ENCODE measurements at places on chromosomes 12 and 14.

DNA sequence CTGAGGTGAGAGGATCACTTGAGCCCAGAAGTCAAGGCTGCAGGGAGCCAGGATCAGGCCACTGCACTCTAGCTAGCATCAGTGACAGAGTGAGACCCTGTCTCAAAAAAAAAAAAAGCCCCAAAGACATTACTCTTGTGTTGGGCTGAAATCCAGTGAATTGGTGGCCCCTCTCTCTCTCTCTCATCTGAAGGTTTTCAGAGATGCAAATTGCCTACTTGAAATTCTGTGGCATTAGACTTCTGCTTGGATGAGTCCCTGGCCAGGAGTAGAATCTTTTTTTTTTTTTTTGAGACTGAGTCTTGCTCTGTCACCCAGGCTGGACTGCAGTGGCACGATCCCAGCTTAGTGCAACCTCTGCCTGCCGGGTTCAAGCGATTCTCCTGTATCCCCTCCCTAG lies 112.0 kb upstream of the ATF7IP start:
- DNase-seq = no peak

DNA sequence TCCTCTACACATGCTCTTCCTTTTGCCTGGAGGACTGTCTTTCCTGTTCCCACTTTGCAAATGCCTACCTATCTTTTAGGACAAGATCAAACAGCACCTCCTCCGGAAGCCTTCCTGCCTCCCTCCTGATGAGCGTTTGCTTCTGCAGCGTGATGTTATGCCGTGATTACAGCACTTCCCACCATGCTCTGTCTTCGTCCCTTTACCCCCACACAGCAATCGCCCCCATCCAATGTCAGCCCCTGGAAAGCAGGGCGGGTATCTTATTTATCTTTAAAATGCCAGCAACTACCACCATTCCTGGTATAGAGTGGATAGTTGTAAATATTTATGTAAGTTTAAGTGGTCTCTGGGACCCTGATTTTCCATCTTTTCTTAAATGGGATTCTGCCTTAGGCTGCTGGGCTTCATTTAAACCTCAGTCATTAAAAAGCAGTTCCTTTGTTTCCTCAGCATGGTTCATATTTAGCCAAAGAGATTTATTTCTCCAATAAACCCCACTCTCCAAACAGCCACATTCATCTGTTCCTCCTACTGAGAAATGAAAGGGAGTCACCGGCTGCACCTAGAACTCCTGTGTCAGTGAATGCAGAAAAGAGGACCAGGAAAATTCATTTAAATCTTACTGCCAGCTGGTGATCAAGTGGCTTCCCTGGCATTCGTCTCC lies 33.8 kb upstream of the SLC24A4 start:
- no peak for DNase-seq

GRCh38 chr14:49249022-49249421 lies 337.2 kb downstream of the RPS29 start:
- no peak for DNase-seq

GRCh38 chr12:13116259-13116658 lies 12.8 kb upstream of the GSG1 start:
- no peak for DNase-seq

DNA sequence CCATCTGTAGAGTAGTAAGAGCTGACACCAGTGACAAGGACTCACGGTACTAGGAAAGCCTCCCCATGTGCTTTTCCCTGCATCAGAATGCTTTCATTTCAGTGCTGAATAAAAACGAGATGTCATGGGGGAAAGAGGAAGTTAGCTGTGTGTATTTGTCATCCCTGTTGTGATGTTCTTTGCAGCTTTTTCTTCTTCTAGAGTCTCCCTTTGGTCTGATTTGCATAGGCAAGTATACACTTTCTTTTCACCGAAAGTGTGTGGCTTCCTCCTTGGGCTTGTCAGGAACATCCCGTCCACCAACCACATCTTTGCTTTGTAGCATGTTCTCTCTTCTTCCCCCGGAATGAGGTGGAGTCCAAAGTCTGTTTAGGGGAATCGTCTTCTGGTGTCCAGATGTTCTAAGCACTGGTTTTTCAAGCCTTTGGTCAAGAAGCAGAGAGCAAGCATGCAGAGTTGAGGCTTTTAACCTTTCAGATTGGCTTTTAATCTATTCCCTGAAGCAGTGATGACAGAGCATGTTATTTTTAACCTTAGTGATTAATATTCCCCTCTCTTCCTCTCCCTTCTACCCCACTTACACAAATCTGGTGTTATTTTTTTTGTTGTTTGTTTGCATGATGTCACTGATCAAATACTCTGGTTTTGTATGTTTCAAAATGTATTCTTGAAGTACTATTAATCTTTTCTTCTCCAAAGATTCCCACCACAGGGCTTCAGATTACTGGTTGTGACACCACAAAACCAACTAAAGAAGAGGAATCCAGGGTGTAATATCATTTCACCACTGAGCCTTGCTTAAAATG lies 163.4 kb downstream of the SAMD4A start:
- no peak for DNase-seq

DNA sequence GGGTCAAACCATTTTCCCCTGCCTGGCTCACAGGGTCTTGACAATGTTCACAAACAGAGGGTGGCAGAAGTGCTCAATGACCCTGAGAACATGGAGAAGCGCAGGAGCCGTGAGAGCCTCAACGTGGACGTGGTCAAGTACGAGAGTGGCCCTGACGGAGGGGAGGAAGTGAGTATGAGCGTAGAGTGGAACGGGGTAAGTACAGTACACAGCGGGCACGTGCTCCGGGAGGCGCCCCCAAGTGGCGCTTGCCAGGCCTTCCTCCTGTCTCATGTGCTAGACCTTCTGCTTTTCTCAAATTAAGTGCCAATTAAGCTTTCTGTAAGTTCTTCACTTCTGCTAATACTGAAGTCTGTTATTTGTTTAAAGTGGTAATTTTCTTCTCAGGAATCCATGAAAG lies 35.9 kb downstream of the XRCC3 start:
- no peak for DNase-seq

- no peak for DNase-seq
These were observed 160.5 kb downstream of the KITLG start for GRCh38 chr12:88419794-88420193.

DNA sequence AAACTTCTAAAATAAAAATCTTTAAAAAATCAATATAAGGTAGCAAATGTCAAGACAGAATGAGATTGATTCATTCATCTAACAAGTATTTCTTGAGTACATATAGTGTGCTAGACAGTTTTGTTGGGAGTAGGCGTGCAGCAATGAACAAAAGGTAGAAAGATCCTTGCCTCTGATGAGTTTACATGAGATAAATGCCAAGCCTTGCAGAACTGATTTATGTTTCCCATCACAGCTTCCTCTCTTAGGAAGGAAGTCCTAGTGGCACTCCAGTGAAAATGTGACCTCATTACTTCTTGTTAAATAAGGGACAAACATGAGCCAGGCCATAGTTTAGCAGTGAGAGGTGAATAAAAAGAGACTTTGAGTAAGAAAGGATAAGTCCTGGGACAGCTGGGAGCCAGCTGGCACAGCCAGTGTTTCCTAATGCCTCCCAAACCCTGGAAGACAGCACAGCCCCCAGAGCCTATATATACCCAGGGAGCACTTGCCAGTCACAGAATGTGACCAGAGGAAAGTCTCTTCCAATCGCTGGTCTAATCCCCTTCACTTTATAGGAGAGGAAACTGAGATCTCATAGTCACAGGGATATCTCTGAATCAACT lies 4.7 kb upstream of the COCH start:
- DNase-seq = no peak

- DNase-seq = no peak
These were observed 18.6 kb upstream of the RFLNA start for GRCh38 chr12:124276337-124276736.

GRCh38 chr12:63888908-63889635 lies 44.6 kb downstream of the SRGAP1 start:
- no peak for DNase-seq

DNA sequence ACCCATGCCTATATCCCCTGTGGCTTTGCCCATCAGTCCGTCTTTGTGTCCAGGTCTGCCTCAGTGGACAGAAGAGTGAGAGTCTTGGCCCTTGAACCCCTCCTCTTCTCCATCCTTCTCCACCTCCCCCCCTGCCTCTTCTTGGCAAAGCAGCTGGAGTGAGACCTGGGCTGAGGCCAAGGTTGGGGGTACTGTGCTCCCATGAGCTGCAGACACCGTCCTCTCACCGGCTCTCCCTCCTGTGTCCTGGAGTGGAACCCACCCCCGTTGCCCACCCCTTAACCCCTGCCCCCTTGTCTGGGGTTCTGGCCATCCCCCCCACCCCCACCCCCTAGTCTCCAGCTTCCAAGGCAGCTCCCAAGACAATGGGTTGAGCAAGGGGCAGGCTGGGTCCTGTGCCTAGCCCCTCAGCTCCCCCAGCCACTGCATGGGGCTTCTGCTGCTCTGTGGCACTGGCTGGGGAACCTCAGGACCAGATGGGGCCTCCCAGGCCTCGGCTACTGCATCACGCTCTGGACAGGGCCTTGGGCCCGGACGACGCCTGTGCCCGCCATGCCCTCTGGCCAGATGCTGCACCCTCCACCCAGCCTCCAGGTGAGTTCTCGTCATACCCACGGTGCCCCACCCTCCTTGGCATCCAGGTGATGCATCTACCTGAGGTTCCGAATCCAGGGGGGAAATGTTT lies 35.7 kb downstream of the RTL1 start:
- no peak for DNase-seq

DNA sequence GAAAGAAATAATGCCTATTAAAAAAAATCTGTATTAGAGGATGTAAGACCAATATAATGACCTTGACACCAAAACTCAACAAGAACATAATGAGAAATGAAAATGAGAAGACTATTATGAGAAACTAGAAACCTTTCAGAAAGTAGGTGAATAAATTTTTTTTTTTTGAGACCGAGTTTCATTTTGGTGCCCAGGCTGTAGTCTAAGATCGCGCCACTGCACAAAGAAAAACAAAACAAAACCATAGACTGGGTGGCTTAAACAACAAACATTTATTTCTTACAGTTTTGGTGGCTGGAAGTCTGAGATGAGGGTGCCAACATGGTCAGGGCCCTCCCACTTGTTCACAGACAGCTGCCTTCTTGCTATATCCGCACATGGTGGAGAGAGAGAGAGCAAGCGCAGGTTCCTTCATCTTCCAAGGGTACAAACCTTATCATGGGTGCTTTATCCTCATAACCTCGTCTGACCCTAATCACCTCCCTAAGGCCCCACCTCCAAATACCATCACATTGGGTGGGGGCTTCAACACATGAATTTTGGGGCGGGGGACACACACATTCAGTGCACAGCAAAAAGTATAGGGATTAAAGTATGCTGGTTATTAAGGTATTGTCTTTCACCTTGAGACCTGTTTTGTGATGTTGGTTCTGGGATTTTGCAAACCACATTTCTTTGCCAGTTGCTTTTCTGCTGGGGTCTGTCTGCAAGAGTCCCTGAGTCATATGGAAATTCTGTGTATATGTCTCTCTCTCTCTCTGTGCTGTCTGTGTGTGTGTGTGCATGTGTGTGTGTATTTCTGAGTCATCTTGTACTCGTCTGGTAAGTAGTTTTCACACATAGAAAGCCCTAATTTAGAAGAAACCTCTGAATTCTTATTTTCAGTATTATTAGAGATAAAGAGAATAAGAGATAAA lies 26.2 kb downstream of the ZCRB1 start:
- DNase-seq = no peak

DNA sequence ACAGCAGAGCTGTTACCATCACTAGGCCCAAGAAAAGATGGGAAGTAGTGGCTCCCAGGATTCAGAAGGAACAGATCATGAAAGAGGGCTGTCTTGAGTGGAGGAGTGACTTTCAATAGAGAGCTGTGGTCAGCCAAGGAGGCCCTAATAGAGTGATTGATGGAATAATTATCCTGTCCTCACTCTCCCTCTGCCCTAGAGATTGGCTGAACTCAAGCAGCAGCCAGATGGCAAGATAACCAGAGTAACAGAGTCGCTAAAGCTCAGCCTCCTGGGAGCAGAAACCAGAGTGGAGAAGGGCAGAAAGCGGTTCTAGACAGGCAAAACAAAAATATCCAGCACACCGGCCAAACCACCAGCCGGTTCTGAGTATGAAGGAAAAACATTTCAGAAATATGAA lies 23.1 kb downstream of the GMFB start:
- no peak for DNase-seq

DNA sequence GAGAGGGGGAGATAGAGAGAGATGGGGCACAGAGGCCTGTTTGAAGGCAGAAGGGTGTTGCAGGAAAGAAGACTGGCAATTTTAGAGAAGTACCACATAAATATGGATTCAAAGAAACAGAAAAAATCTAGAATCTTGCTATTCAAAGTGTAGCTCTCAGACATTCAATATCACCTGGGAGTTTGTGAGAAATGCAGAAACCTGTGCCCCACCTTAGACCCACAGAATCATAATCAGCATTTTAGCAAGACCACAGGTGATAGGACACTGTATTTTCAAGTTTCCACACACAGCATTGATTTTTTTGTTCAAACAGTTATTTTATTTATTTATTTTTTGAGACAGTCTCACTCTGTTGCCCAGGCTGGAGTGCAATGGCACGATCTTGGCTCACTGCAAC lies 3.3 kb downstream of the NEDD8 start:
- DNase-seq = no peak

GRCh38 chr12:68235576-68235975 lies 10.0 kb upstream of the IL26 start:
- no peak for DNase-seq

DNA sequence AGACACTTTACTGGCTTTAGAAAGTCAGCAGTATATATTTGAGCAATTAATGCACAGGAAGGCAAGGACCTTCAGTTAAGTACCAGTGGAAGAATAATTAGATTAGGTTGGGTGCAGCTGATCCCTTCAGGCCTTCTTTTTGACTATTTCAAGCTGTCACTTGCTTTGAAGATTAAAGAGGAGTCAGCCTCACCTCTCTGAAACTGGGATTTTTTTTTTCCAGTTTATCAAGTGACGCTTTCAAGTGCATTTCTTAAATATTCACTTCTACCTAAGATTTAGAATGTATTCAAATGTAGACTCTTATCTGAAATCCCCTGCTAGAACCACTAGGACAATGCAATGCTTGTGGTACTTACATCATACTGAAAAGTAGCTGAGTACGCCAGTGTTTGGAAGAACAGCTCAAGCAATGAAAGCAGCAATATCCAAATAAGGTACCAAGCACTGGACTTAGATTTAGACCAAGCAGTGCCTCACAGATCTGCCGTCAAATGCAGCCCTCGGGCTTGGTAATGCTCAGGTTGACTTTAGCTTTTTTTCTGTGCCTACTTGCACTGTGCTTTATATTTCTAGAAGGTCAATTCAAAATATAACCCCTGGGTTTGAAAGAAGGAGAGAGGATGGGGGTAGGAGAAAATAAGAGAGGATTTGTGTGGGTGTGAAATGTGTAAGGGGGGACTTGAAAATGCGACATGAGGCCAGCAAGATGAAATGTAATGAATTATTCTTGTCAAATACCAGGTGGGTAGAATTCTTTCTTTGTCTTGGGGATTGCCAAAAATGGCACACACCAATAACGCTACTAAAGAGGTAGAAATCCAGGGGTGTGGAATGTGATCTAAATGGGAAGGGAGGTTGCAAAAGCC lies 3.7 kb upstream of the FERMT2 start:
- DNase-seq = no peak

Data from liver (tissue), 10 donors.